T-helper 2 cell treated with Interferon-gamma antibody and Interleukin-4, amounts not matched to agents 5 μg/mL and 100 μg/mL, for 36 hours (primary cell): ENCODE measurements at places on chromosomes 3 and 15.

DNA sequence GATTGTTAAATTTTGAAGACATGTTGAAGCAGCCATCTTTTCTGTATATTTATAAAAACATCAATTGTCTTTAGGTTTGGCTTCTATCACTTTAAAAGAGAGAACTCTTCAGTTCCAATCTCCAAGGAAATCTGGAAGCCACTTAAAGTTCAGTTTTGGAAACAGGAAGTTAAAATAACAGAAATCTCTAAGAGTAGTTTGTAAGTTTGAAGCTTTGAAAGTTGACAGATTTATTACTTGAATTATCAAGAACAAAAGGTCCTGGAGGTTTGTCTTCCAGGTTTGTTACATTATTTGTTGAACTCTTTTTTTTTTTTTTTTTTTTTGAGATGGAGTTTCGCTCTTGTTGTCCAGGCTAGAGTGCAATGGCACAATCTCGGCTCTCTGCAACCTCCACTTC is 30.0 kb downstream of the RNF111 start:
- no peak for DNase-seq

- DNase-seq: no peak
Measured at GRCh38 chr3:36713904-36714303, 50.4 kb downstream of the DCLK3 start.

DNA sequence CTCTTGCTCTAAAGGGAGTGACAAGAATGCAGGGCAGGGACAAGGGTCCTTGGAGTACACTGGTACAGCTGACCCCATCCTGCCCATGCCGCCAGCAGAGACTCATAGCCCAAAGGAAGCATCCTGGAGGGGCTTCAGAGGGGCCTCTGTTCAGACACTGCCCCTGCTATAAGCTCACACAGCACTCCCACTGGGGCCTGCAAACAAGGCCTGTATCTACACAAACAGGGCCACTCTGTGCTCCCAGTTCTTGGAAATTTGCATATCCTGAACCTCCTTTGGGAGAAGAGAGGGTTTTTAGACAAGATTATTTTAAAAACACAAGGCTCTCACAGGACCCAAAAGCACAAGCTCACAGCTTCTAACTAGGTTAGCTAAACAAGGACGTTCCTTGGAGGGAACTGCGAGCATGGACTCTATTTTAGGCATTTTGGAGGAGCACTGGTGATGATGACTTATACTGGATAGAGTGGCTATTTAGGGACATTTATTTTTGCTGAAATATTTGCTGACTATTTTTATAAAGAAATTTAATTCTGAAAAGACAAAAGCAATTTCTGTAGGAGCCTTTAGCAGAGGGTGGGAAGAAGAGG is 16.4 kb upstream of the ANKRD34C start:
- no peak for DNase-seq

GRCh38 chr3:37509069-37509468 is 334.7 kb upstream of the LRRFIP2 start:
- DNase-seq: no peak

DNA sequence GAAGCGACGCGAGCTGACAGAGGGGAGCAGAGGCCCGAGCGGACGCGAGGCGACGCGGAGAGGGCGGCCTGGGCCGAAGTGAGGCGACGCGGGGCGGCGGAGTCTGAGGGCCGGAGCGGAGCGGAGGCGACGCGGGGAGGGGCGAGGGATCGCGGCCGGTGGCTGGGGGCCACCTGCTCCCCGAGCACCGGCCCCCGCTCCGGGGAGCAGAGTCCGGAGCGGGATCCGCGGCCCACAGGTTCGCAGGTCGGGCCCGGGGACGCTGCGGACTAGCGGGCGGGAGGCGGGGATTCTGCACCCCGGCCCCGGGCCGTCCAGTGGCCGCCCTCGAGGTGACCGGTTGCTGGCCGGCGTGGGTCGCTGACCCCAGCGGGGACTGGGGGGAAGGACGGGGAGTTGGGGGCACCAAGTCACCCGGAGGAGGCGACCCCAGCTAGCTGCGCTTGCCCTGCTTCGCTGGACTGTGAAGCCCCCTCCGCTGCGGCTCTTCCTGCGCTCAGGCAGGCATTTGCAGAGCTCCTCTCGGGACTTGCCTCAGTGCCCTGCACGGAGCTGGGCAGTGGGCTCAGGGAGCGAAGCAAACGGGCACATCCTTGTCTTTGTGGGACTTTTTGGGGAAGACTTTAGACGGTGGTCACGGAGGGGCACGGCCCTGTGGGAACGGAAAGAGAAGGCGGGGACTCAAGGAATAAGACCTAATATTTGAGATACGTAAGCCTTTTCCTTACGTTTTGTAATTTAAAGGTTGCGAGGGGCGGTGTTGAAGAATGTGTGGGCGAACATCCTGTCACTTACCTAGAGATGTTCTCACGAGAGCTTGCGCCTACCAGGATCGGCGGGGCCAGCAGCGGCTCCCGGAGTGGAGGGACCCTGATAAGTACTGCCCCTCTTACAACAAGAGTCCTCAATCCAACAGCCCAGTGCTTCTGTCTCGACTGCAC is 566 bp downstream of the HMCES start:
- DNase-seq: peak; percentile 65

- DNase-seq: peak; percentile 1
Measured at GRCh38 chr15:51183076-51183475, 88.4 kb upstream of the TNFAIP8L3 start.

GRCh38 chr3:129121792-129122411 is at the start of gene RAB43:
Gene RAB43, minus strand, starts transcription at chr3:129121804. Its CDS starts 315 bp downstream, at chr3:129121489.
- peak; percentile 75 for DNase-seq

DNA sequence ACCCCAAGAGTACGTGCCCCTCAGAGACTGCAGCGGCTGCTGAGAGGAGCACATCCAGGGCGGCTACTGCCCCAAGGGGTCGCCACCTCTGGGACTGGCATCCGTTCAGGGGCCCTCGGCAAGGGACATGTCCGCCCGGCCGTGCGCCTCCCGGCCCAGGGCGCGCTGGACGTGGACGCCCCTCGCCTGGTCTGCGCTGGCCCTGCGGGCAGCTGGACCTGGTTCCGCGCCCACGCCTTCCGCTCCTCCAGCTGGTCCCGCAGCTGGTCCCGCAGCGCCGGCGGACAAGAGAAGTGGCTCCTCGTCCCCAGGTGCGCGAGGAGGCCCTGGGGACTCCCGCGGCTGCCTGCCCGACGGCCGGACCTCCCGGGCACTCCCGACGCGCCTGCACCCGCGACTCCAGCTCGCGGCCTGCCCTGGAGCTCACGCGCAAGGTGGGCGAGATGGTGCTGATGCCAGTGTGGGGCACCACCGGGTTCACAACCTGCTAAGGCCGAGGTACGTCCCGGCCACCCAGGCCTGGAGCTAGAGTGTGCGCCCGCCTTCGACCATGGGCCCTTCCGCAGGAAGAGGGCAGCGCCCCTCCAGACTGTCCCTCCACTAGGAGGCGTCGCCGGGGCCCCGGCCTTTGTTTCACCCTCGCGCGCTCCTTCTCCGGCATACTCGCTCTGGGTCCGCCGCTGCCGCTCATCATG is 14.4 kb upstream of the GP9 start:
- no peak for DNase-seq

DNA sequence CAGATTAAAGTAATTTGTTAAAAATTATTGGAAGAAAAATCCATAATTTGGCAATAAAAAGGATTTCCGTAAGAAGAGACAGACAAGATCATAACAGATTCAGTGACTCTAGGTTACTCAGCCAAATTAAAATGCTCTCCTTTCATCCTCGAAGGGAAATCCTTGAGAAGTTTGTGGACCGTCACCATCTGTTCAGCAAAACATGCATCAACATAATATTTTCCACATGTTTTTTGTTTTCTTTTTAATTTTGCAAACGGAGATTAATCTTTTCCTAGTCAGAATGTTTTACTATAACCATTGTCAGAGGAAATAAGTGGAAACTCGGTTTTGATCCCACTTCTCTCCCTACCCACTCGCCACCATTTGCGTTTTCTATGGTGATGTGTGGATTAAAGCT is 128.3 kb downstream of the TMCO5A start:
- DNase-seq: no peak

DNA sequence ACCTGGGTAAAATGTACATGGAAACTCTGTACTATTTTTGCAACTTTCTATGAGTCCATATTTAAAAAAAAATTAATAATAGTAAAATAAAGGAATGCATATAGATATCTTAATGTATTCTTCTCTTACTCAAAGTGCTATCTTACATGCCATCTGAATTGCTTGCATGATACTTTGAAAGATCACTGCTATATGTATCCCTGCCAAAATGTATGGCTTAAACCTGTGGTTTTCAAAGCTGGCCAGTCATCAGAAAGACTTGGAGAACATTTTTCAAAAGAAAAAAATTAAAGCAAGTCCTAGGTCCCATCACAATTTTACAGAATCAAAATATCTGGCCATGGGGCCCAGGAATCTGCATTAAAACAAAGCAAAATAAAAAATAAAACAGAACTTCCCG is 262.1 kb downstream of the LPP start:
- no peak for DNase-seq

- DNase-seq: no peak
Measured at GRCh38 chr3:157861076-157861765, 245.0 kb downstream of the SHOX2 start.

DNA sequence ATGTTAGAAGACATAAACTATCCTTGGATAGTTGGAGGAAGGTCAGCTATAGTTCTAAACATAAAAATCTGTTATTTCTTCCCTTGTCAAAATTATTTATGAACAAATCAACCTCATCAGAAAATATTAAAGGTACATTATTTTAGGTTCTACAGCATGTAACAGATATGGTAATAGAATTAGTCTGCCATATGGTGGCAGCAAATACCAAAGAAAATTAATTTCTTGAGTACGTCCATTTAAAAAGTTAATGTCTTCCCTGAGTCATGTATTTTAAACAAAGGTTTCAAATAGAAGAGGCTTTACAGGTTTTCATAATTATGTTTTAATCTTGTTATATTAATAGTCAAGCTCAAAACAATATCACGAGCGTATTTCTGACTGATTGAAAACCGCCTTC is 17.9 kb upstream of the ANKRD28 start:
- no peak for DNase-seq

DNA sequence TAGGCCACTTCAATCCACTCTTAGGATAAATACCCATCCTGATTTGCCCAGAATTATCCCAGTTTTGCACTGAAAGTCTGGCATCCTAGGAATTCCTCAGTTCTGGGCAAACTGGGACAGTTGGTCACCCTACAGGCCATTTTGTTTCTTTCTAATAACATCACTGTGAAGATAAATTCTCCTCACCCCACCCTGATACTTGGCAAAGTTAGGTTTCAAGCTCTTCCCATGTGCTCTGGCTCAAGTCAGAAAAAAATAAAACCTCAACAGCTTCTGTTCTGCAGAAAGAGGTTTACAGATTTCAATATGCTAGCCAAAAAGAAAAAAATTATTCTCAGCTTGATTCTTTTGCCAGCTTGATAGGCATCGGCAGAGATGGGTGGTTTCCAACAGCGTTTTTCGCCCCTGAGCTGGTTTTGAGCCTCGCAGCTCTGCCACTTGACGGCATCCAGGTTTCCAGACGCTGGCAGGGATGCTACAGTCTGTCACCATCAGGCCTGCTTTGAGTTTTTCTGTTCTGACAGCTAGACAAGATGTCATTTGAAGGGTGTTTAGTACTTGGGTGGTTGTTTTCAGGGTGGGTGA is 171.4 kb downstream of the SSR3 start:
- DNase-seq: no peak

- DNase-seq: no peak
Measured at GRCh38 chr15:57330619-57331340, 45.5 kb upstream of the CGNL1 start.

DNA sequence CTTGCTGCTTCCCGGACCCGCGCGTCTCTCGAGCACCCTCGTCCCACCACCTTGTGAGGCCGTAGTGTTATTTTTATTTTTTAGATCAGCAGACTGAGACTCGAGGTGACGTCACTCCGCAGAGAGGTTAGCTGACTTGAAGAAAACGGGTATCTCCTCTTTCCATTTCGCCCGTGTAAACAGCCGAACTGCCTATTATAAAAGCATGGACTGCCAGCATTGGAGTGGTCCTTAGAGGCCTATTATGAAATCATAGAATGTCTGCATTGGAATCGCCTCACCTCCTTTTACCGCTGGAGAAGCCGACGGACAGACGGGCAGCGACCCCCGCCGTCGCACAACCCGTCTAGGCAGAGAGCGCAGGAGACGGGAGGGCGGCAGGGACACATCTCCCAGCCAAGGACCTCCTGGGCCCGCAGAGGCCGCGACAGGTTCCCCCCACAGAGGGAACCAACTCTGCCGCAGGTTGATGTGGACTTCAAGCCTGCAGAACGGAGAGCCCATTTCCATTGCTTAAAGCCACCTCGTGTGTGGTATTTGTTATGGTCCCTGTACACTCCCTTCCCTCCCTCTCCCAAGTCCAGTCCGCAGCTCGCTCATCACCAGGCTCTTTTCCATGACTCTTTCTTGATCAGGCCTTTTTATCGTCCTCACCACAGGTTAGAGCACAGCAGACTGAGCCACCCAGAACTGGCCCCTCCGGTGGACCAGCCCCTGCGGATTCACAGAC is 540 bp upstream of the PPP1R2 start:
- DNase-seq: no peak

GRCh38 chr15:92869263-92869940 is 30.7 kb upstream of the CHD2 start:
- no peak for DNase-seq

DNA sequence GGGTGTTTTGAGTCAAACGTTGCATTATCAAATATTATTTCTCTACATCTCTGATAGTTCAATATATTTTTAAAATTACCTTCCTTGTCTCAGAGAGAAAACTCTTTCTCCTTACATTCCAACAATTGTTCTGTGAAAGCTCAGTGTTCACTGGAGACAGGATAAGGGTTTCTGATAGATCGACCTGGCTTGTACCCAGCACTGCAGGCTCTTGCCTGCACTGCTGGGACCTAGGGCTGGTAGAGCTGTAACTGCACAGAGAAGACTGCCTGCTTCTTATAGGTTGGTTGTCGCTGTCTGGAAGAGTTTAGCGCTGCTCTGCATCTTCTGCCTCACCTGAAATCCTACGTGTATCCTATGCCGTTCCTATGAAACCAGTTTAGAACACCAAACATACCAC is 249.9 kb upstream of the LRTM1 start:
- DNase-seq: no peak

GRCh38 chr15:41169781-41170180 is 53.7 kb upstream of the INO80 start:
- no peak for DNase-seq
